NCI-H526 treated with DMSO at 0.1 percent for 48 hours (cell line): ENCODE measurements at places on chromosomes 12 and 14.

- no peak for DNase-seq
Observed at GRCh38 chr14:56731187-56731586, 79.1 kb downstream of the OTX2 start.

DNA sequence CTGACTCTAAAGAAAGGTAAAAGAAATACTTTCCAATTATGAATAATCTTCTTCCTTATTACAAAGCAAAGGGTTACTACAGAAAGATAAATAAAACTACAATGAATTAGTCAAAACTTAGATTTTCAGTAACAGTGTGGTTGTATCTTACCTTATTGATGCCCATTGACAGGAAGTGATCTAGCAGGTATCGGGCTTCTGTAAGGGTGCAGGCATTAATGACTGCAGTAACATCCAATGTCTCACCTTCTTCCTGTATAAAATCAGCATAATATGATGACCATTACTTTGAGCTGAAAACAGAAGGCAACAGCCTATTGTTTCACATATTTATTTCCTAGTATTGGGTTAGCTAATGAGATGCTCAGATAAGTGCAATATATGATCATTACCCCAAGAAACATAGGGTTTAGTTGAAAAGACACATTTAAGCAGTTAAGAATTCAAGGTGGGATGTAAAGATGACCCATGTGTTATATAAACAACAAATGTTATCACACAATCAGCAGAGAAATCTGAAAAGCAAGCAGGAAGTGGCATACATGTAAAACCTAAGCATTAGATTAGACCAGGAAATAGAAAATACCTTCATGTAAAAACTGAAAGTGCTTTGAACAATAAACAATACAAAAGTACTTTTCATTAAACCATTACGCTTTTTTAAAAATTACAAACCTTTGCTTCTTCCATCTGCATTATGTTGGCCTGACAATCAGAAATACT is 111.2 kb downstream of the KIF21A start:
- no peak for DNase-seq

- DNase-seq = no peak
Observed at GRCh38 chr14:88256997-88257950, 65.8 kb downstream of the KCNK10 start.

GRCh38 chr14:93941293-93941910 is 14.3 kb downstream of the FAM181A start:
- no peak for DNase-seq

GRCh38 chr12:58171914-58172313 is 230.5 kb downstream of the ATP23 start:
- DNase-seq = no peak

DNA sequence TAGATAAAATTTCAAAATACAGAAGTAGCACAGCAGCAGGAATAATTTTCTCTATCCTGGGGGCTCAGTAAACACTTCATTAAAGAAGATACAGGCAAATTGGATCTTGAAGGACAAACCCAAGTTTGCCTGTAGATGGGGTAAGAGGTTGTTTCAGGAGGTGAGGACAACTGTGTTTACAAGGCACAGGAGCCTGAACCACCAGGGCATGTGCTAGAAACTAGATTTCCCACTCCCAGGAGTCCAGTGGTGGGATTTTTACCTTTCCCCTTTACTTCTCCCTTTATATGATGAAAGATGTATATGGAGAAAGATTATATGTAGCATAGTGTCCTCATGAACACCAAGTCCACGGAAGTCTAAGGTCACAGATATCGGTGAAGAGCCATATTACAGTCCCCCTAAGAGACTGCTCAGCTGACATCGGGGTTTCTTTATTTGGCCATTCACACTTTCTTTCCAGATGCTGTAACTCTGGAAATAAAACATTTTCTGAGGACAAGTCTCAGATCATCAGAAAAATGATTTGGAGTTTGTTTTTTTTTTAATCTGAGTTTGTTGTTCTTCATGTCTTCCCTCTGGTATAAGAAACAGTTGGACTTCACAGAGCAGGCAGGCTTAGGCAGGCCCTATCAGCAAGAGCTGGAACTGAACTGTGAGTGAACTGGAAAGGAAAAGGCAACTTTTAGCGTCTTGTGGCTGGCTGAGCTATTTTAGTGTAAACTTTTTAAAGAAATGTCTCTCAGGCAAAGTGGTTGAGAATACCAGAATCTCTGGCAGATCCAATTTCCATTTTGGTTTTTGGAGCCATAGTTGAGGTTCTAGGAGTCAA is 8.0 kb upstream of the EVL start:
- DNase-seq = no peak

GRCh38 chr12:10408842-10409241 is 715 bp downstream of the KLRC4 start:
- DNase-seq = no peak

GRCh38 chr12:79689477-79690141 is 1.2 kb downstream of the PAWR start:
- DNase-seq = peak; percentile 71

DNA sequence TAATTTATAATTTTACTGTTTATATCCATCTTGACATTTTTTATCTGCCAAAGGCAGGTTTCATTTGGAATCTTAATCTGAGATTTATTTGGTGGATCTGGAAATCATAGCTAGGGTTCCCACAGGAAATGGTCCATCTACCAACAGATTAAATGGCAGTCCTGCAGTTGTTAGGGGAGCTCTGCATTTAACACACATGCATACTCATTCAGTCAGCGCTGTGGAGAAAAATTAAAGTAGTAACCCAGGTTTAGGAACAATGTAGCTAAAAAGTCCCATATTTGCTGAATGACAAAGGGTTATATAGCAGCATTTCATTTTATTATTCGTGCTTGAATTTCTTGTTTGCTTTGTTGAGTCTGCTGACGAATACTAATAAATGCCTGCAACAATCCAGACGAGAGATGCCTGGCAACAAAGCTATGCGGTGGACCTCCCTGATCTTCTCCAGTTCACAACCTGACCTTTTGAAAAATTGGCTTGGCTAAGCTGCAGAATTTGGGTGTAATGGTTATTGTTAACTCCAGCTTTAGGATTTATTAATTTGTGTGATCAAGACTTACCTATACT is 59.8 kb downstream of the MIPOL1 start:
- DNase-seq = no peak

DNA sequence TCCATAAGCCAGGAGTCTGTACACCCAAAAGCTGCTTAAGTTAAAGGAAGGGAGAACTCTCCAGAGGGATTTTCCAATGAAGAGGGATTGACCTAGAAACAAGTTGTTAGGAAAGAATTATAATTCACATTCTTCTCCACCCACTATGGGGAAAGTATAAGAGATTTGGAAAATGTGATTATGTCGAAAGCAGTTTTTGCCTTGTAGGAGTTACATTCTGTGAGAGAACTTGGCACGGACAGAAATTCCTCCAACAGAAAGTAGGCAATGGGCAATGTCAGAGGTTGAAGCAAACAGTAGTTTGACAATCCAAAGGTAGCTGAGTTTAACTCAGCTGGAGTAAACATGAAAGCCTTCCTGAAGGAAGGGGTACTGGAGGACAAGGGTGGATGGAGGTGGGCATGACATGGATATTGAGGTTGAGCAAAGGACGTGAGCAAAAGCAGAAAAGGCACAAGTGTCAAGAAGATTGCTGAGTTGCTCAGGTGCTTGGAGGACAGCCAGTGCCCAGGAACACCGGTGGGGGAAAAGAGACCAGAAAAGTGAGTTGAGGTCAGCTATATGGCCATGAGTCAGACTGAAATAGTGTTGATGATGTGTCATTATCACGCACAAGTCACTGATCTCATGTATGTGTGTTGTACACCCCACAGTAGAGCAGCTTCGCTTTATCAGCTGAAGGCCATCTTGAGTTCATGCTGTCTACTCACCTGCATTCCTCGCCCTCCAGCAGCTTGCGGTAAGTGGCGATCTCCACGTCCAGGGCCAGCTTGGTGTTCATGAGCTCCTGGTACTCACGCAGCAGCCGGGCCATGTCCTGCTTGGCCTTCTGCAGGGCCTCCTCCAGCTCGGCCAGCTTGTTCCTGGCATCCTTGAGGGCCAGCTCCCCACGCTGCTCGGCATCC is 4.0 kb downstream of the KRT5 start:
- no peak for DNase-seq

GRCh38 chr14:30445011-30445793 is 113.8 kb upstream of the G2E3 start:
- DNase-seq = no peak

- no peak for DNase-seq
Observed at GRCh38 chr14:55840821-55841220, 260.8 kb downstream of the KTN1 start.

DNA sequence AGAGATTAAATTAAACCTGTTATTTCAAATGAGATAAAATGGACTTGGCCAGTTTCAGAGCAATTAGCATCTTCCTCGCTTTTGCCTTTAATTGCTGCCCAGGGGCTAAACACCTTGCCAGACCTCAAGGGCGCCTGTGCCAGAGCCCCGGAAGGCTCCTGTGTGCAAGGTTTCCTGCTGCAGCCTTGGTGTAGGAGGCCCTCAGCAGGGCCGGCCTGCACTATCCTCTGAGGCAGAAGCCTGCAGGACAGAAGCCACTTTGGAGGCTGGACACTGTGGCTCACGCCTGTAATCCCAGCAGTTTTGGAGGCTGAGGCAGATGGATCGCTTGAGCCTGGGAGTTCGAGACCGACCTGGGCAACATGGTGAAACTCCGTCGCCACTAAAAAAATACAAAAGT is 150.4 kb downstream of the CALM1 start:
- DNase-seq = no peak

DNA sequence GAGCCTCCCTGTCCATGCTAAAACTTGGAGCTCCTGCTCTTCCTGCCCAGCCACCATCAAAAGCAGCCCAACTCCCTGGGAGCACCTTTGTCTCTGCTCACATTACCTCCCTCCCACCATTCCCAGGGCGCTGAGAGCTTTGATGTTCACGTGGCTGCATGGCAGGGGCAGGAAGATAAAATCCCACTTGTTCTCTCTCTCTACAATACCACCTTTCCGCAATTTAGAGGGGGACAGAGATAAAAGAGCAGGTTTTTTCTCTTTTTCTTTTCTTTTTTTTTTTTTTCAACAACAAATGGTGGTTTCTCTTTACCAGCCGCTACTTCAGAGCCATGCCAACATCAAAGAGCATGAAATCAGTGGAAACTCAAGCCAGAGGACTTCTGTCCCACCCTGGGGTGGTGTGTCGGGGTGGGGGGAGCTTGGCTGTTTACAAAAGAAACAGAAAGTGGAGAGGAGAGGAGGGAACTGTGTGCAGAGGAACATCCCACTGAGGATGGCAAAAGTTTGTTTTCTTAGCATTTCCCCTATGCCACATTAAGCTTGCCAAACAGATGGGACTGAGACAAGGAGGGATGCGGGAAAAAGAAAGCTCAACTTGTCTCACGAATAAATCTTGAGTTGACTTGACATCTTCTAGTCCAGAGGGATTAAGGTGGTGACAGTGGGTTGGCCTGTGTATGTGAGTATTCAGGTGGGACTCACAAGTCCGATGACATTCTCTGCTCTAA is 103.7 kb upstream of the NUDT4 start:
- no peak for DNase-seq

DNA sequence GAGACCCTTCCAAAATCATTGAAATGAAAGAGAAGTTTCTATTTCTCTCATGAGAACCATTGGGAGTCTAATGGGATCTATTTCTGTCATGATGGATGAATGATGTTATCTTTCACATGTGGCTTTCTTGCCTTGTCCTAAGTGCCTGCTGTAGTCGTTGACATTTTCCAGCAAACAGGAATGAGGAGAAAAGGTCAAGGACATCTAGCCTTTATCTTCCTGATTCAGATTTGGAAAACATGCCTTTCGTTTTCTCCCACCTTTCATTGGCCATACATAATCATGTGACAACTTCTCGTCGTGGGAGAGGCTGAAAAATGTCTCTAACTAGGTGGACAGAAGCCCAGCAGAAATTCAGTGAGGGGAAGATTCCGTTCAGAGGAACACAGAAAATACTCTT is 94.5 kb downstream of the PCNX1 start:
- DNase-seq = no peak

GRCh38 chr14:64968651-64969050 is 3.5 kb downstream of the RAB15 start:
- DNase-seq = no peak

- DNase-seq = no peak
Observed at GRCh38 chr12:60689137-60689536, 1093.3 kb downstream of the SLC16A7 start.

GRCh38 chr12:67430708-67431335 is 161.7 kb downstream of the CAND1 start:
- DNase-seq = no peak

GRCh38 chr14:60116181-60116580 is 24.5 kb downstream of the PCNX4 start:
- no peak for DNase-seq

DNA sequence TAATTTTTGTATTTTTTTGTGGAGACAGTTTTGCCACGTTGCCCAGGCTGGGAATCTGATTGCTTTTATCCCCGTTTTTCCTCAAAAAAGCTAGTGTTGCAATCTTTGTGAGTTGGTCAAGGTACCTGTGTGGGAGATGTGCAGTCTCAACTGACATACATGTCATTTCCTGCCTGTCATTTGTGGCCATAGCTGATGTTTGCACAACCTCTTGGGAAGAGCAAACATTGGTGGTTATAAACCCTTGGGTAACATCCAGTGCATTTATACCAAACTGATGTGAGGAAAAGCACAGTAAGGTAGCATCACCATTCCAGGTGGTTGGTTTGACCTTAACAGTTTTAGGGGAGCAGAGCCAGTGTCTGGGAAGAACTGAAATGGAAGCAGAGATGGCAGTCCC is 54.7 kb downstream of the ATG14 start:
- no peak for DNase-seq
